ENCODE measurements at places on chromosomes 5 and 9. TPM values are rescaled to one million over a fixed set of nuclear protein-coding genes. Genes with fewer than 3 reads are reported as not detected.

The ZNF658 gene
- 0.86 TPM for total RNA-seq

The FXN gene
- 7.6 TPM for total RNA-seq

The ANKRD18A gene
- 2.6 TPM for total RNA-seq

The SLCO4C1 gene
- 1.3 TPM for total RNA-seq

The PCDHGA8 gene
- 0.18 TPM for total RNA-seq

The GFM2 gene
- total RNA-seq, result 46.5 TPM

The DIRAS2 gene
- 0.16 TPM for total RNA-seq

The SLC22A4 gene
- 1.7 TPM for total RNA-seq

The EIF4EBP3 gene
- 7.6 TPM for total RNA-seq

The NEUROG1 gene
- not detected for total RNA-seq

The TRAF1 gene
- total RNA-seq, result 1.3 TPM

The C9 gene
- 0.39 TPM for total RNA-seq

The IZUMO3 gene
- total RNA-seq, result not detected

The CD72 gene
- 0.95 TPM for total RNA-seq

The PCDHB4 gene
- not detected for total RNA-seq

The ANKRD20A1 gene
- not detected for total RNA-seq

The GPRIN1 gene
- 3.9 TPM for total RNA-seq

The TRPM3 gene
- total RNA-seq, result not detected

The CDH6 gene
- 16.0 TPM for total RNA-seq

The CCNJL gene
- 16.5 TPM for total RNA-seq

The CDO1 gene
- total RNA-seq, result not detected

The NUTM2G gene
- total RNA-seq, result not detected

The WDR31 gene
- 1.9 TPM for total RNA-seq

The IFNA2 gene
- not detected for total RNA-seq

The C8G gene
- total RNA-seq, result 0.77 TPM

The PCDHA10 gene
- total RNA-seq, result 0.02 TPM

The STPG3 gene
- not detected for total RNA-seq

The CAMK4 gene
- total RNA-seq, result not detected

The TEK gene
- not detected for total RNA-seq

The WHRN gene
- 1.4 TPM for total RNA-seq

The INSYN2B gene
- total RNA-seq, result not detected

The CARTPT gene
- not detected for total RNA-seq

The PCDHB16 gene
- total RNA-seq, result 0.07 TPM

The LRRC8A gene
- 22.4 TPM for total RNA-seq

The NDOR1 gene
- 31.8 TPM for total RNA-seq

The LHX3 gene
- 1.1 TPM for total RNA-seq

The NPR3 gene
- total RNA-seq, result 0.23 TPM

The NSMF gene
- total RNA-seq, result 67.6 TPM

The IER5L gene
- total RNA-seq, result 4.1 TPM

The PCDHB5 gene
- not detected for total RNA-seq

The OR1J2 gene
- total RNA-seq, result not detected

The GDF9 gene
- total RNA-seq, result 0.59 TPM

The SLC36A2 gene
- not detected for total RNA-seq

The GPX8 gene
- total RNA-seq, result 18.8 TPM

The PCSK1 gene
- total RNA-seq, result not detected

The TTC23L gene
- total RNA-seq, result 0.09 TPM

The SFXN1 gene
- 104 TPM for total RNA-seq

The ESM1 gene
- not detected for total RNA-seq

The NFIL3 gene
- total RNA-seq, result 13.5 TPM

The DMRT3 gene
- not detected for total RNA-seq

The WDR38 gene
- total RNA-seq, result not detected

The BHMT2 gene
- not detected for total RNA-seq

The TRIM14 gene
- 30.3 TPM for total RNA-seq

The HSD17B3 gene
- total RNA-seq, result not detected

The IFNK gene
- not detected for total RNA-seq

The ROR2 gene
- 0.95 TPM for total RNA-seq

The SLC27A6 gene
- not detected for total RNA-seq

The NXNL2 gene
- total RNA-seq, result 0.60 TPM

The PTPRD gene
- 55.9 TPM for total RNA-seq
